ENCODE measurements at places on chromosomes 16 and 17. TPM values are rescaled to one million over a fixed set of nuclear protein-coding genes. Genes with fewer than 3 reads are reported as not detected.

Gene HAP1
- 0.14 TPM for total RNA-seq

Gene AMFR
- total RNA-seq = 65.2 TPM

Gene SLC13A5
- total RNA-seq = not detected

DNA sequence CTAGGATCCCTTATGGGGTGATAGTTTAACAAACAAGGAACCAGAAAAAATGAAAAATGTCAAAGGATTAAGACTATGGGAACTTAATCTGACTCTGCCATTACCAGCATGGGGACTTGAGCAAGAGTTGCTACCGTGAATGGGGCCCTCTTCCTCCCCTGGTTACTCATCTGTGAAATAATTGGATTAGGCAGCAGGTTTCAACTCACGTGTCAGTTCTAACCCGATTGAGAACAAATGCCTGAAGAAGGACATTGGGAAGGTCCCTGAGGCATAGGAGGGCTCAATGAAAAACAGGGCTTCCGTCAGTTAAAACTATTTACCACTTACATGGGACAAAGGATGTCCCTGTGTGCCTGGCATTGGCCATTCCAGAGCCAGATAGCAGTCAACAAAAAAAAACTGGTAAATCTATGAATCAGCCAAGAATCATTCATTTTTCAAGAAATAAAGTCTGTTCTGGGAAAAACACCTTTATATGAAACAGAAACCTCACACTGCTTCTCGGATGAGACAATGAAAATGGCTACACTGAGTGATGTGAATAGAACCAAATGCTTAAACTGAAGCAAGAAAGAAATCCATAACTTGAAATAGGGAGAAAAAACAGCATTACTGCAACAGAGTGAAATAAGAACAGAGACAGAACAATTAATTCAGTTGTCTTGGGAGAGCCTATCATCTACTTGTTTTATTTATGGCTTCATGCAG is 104.3 kb downstream of the ADAMTS18 start:
- no peak for DNase-seq

Gene G6PC3
- 29.3 TPM for total RNA-seq

DNA sequence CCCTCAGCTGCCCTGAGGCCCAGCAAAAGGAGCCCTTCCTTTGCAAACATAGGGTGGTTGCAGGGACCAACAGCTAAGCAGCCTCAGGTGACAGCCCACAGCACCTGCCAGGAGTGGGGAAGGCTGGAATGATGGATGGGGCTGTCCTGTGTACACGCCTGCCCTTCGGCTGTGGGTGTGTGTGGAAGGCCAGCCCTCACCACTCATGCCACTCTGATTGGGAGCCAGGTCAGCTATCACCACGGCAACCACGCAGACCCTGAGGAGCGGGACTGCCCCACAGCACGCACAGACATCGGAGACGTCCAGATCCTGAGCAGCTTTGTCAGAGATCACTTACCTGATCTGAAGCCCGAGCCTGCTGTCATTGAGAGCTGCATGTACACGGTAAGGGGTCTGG is 11.9 kb downstream of the PIPOX start:
- no peak for DNase-seq

- no peak for DNase-seq
Observed at GRCh38 chr17:78793968-78794367, 11.9 kb upstream of the CYTH1 start.

- DNase-seq = no peak
Observed at GRCh38 chr17:32357615-32358014, 7.7 kb downstream of the ZNF207 start.
